ENCODE measurements at places on chromosomes 13 and 19.
A peak's percentile ranks its signal among the peaks of the same experiment; 100 is the strongest.

GRCh38 chr19:11560404-11561051 lies 1.5 kb upstream of the ELOF1 start:
- peaks cover 3% of the 10 kb centered on the region for H3K36me3 ChIP-seq
- H3K4me1 ChIP-seq, result peaks cover 14% of the 10 kb centered on the region
- peak; percentile 85 for DNase-seq
- H3K27ac ChIP-seq, result no peak overlapping the region
- peak overlapping the region; percentile 80 for H3K4me3 ChIP-seq

DNA sequence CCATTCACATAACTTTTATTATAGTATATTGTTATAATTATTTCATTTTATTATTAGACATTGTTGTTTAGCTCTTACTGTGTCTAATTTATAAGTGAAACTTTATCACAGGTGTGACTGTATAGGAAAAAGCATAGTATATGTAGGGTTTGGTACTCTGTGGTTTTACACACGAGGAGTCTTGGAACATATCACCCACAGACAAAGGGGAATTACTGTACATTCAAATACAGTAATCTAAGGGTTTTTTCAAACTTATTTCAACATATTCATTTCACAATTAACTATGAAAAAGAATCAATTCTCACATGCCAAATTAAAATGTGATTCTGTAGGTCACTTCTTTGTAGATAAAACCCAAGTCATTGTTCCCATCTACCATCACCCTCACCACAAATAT lies 46.0 kb downstream of the RBM26 start:
- H3K27me3 ChIP-seq, result no peaks in the 10 kb centered on the region
- no peak for DNase-seq
- no peaks in the 10 kb centered on the region for H3K4me1 ChIP-seq

DNA sequence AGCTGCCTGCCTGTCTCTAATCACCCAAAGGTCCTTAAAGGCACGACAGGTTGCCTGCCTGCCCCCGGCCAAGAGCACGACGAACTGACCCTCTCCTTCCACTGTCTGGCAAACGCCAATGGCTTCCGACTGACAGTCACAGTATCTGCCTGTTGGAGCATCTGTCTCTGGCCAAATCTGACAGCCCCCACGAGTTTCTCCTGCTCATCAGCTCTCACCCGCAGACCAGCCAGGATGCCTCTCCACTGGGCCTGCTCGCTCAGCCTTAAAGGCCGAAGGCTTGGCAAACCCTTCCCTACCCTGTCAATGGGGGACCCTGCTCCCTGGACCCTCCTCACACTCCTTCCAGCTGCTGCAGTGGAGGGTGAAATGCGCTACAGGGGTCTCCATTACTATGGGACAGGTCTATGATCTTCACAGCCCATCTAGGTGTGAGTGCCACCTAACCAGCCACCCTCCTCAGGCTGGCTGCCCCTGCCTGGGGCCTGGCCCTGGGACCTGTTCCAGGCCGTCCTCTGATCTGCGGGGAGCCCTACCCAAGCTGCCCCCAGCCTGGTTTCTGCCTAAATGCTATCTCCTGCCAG lies 932 bp downstream of the FAM83E start:
- H3K36me3 ChIP-seq, result peaks cover 35% of the 10 kb centered on the region
- no peak overlapping the region for H3K4me3 ChIP-seq
- H3K4me1 ChIP-seq, result peaks cover 21% of the 10 kb centered on the region
- DNase-seq, result no peak

DNA sequence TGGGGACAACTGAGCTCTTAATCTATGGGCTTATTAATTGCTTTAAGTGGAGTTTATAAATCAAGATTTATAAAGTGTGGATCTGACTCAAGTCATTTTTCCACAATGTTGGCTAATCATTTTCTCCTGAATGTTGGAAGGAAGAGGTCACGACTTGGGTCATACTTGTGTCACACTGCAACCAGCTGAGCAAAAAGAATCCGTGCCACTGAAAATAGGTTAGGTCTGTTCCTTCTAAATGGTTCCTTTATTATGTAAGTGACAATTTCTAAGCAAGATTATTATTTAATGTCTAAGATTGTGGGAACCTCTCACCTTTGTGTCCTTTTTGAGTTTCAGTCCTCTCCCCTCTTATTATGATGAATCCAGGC lies 178.6 kb downstream of the SHISA2 start:
- no peak overlapping the region for H3K27ac ChIP-seq
- no peaks in the 10 kb centered on the region for H3K36me3 ChIP-seq
- no peak overlapping the region for H3K4me3 ChIP-seq
- no peaks in the 10 kb centered on the region for H3K4me1 ChIP-seq
- no peaks in the 10 kb centered on the region for H3K27me3 ChIP-seq

- no peak overlapping the region for H3K4me3 ChIP-seq
- DNase-seq, result no peak
- H3K4me1 ChIP-seq, result no peaks in the 10 kb centered on the region
- no peaks in the 10 kb centered on the region for H3K27me3 ChIP-seq
Measured at GRCh38 chr13:66117563-66117962, 1112.6 kb downstream of the PCDH9 start.

- no peaks in the 10 kb centered on the region for H3K4me1 ChIP-seq
- no peaks in the 10 kb centered on the region for H3K27me3 ChIP-seq
- H3K36me3 ChIP-seq, result no peaks in the 10 kb centered on the region
- no peak overlapping the region for H3K27ac ChIP-seq
- H3K4me3 ChIP-seq, result no peak overlapping the region
- no peak for DNase-seq
Measured at GRCh38 chr13:92436924-92437323, 789.7 kb upstream of the GPC6 start.
